ENCODE measurements at places on chromosomes 5 and 9.

GRCh38 chr9:12425878-12426864 is 267.0 kb upstream of the TYRP1 start:
- no peak for DNase-seq

DNA sequence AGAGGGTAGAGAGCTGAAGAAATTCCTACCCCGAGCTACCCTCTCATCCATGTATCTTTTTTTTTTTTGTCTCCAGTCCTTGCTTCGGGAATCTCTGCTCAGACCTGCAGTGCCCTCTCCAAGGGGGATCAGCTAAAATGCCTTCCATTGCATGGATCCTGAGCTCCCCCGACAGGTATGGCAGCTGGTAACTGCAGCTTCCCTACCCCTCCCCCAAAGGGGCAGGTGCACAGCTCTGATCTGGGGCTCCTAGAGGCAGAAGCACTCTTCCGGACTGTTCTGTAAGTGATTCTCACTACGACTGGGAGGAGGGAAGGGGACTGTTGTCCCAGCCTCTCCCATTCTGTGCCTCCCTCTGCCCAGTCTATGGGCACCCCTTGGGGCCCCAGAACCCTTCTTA is 169.6 kb downstream of the MELK start:
- no peak for DNase-seq

GRCh38 chr9:127452691-127453090 is 1.4 kb downstream of the LRSAM1 start:
- DNase-seq = no peak

DNA sequence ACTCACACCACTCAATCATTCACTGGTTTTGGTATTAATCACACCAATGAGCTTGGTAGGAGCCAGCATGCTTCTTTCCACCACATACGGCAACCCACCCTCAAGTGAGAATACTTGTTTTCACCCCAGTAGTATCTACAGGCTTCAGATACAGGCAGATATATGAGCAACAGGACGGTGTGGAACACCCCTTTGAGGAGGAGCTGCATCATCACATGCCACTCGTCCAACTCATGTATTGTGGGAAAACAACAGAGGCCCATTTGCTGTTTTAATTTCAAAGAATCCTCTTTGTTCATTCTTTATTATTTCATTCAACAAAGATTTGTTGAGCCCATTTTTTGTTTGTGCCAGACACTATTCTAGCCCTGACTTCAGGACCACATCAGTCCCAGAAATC is 46.0 kb downstream of the RORB start:
- no peak for DNase-seq

DNA sequence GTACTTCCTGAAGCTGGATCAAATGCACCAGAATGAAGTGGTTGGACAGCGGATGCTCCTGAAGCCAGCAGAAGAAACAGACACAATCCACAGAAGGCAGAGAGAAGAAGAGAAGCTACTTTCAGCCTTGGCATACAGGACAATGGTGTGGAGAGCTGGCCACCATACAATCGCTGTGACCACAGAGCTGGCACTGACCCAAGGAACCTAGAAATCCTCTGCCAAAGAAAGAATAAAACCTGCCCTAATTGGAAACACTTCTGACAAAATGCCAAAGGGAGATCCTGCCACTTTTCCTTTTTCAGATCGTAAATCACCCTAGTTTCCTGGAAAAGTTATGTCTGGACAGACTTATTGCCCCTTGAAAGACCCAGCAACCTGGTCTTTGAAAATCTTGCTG is 77.8 kb downstream of the BAAT start:
- no peak for DNase-seq

DNA sequence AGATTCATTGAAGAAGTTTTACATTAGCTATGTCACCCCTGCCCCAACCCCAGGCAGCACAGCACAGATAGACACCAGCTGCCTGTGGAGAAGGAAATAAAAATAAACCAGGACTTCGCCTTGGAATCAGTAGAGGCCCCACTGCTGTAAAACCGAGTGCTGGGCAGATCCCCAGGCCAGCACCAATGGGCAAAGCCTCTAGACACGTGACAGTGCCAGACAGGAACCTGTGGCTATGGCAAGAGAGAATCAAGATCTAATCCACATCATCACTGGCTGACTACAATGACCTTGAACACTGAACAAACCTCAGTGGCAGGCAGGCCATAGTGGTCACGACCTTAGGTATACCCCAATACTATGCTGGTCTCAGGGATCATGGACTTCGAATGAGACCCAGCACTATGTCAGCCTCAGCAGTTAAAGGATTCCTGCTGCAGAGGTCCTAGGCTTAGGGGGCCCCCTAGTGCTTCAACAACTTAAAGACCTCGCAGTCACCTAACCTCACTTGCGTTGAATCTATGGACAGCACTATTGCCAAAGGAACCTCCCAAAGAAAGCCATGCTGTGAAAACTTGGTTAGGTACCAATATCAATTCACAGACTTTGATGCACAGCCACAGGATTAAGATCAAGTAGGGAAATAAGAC is 2118.6 kb upstream of the C9orf72 start:
- no peak for DNase-seq

- no peak for DNase-seq
Observed at GRCh38 chr9:133730994-133731715, 7.0 kb downstream of the SARDH start.

DNA sequence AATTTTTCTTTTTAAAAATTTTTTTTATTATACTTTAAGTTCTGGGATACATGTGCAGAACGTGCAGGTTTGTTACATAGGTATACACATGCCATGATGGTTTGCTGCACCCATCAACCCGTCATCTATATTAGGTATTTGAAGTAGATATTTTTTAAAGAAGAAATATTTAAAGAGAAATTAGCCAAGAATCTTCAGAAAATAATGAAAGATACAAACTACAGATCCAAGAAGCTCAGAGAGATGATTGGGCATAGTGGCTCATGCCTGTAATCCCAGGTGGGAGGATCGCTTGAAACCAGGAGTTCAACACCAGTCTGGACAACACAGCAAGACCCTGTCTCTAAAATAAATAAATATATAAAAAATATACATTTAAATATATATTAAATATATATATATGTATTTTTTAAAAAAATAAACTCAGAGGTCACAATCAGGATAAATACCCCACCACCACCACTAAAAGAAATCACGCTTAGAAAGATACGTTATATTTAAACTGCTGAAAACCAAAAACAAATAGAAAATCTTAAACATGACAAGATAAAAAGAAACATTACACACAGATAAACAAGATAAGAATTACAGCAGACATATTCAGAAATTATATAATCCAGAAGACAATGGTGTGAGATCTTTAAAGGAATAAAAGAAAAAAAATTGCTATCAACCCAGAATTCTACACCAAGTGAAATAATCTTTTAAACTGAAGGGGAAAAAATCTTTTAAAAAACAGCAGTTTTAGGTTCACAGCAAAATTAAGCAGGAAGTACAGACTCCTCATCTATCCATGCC is 57.5 kb downstream of the CSF2 start:
- no peak for DNase-seq

GRCh38 chr5:6733411-6734242 is 20.4 kb downstream of the TENT4A start:
- no peak for DNase-seq
